ENCODE measurements at places on chromosomes 2 and 18. TPM values are rescaled to one million over a fixed set of nuclear protein-coding genes. Genes with fewer than 3 reads are reported as not detected.

SLC40A1 gene
- total RNA-seq, result not detected

IL36A gene
- not detected for total RNA-seq

HOXD12 gene
- total RNA-seq, result not detected

ANKRD53 gene
- not detected for total RNA-seq

FSHR gene
- not detected for total RNA-seq

ACKR3 gene
- 1.4 TPM for total RNA-seq

ANKRD30BL gene
- total RNA-seq, result not detected

FLACC1 gene
- not detected for total RNA-seq

CD226 gene
- total RNA-seq, result 0.76 TPM

TEX44 gene
- not detected for total RNA-seq

ADAM17 gene
- 26.2 TPM for total RNA-seq

SPR gene
- 20.9 TPM for total RNA-seq

EVX2 gene
- total RNA-seq, result not detected

C18orf54 gene
- total RNA-seq, result 4.5 TPM

ATG16L1 gene
- total RNA-seq, result 16.6 TPM

SERPINB7 gene
- 8.7 TPM for total RNA-seq

CYS1 gene
- 1.3 TPM for total RNA-seq

PDCL3 gene
- total RNA-seq, result 20.2 TPM

INPP1 gene
- 15.3 TPM for total RNA-seq

AMER3 gene
- total RNA-seq, result not detected

LINC00305 gene
- not detected for total RNA-seq

SIX3 gene
- not detected for total RNA-seq

NRBP1 gene
- 80.8 TPM for total RNA-seq

TYMS gene
- total RNA-seq, result 32.8 TPM

PLA2R1 gene
- 4.5 TPM for total RNA-seq

OSBPL1A gene
- 22.4 TPM for total RNA-seq

PCARE gene
- total RNA-seq, result not detected

STPG4 gene
- not detected for total RNA-seq

CFAP221 gene
- not detected for total RNA-seq

DOK6 gene
- total RNA-seq, result not detected

LHCGR gene
- not detected for total RNA-seq

MARCO gene
- total RNA-seq, result 0.08 TPM

ALPI gene
- not detected for total RNA-seq

SOX11 gene
- total RNA-seq, result not detected

TXNDC2 gene
- total RNA-seq, result 0.34 TPM

KIF1A gene
- total RNA-seq, result not detected

SIX2 gene
- not detected for total RNA-seq

ZSWIM2 gene
- total RNA-seq, result not detected

NOP58 gene
- total RNA-seq, result 35.8 TPM

MOGAT1 gene
- total RNA-seq, result not detected

MORN2 gene
- 16.9 TPM for total RNA-seq

IGFBP5 gene
- 0.08 TPM for total RNA-seq

SERPINB12 gene
- total RNA-seq, result not detected

RAB6D gene
- not detected for total RNA-seq

UPP2 gene
- total RNA-seq, result not detected

ALPG gene
- not detected for total RNA-seq

SPP2 gene
- not detected for total RNA-seq

MDH1B gene
- total RNA-seq, result not detected

CNDP2 gene
- 135 TPM for total RNA-seq

MC4R gene
- not detected for total RNA-seq

ACMSD gene
- not detected for total RNA-seq

MAPK4 gene
- total RNA-seq, result not detected

PDE6D gene
- total RNA-seq, result 28.2 TPM

RSAD2 gene
- total RNA-seq, result not detected

TANC1 gene
- 19.3 TPM for total RNA-seq

ALK gene
- total RNA-seq, result not detected

CRYGD gene
- not detected for total RNA-seq

FBXO36 gene
- 3.7 TPM for total RNA-seq

DTNB gene
- total RNA-seq, result 17.6 TPM

PPP1R1C gene
- total RNA-seq, result 8.6 TPM
